ENCODE measurements at places on chromosomes 2 and 18.

DNA sequence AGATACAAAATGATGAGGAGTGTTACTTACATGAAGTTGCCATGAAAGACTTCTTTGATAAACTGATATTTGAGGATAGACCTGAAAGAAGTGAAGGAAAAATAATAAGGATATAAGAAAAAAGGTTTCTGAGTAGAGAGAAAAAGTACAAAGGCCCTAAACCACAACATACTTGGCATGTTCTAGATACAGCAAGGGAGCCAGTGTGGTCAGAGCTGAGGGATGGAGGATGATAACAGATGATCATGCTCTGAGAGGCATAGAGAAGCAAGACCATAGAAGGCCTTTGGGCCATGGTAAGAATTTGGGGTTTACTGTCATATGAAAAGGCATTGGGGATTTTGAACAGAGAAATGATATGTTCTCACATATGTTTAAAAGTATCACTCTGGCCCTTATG is 424.1 kb upstream of the CHST9 start:
- no peak for DNase-seq

DNA sequence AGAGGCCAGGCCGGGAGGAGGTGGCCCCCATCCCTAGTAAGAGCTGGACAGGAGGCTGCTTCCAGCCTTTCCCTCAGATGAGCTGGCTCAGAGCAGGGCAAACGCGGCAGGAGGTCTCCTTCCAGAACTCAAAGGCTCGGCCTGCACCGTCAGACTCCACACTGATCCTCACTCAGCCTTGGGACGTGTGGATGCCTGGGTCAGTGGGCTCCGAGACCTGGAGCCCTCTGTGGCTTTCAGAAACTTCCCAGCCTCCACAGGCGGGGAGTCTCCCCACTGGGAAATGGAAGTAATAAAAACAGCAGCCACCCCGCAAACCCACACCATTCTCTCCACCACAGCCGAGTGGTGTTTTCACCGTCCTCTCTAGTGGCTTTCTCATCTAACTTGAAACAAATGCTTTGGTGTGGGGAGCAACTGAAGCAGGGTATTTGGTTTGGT is 54.3 kb downstream of the INPP5D start:
- no peak for DNase-seq

GRCh38 chr2:180523621-180524340 is 456.6 kb upstream of the UBE2E3 start:
- no peak for DNase-seq

DNA sequence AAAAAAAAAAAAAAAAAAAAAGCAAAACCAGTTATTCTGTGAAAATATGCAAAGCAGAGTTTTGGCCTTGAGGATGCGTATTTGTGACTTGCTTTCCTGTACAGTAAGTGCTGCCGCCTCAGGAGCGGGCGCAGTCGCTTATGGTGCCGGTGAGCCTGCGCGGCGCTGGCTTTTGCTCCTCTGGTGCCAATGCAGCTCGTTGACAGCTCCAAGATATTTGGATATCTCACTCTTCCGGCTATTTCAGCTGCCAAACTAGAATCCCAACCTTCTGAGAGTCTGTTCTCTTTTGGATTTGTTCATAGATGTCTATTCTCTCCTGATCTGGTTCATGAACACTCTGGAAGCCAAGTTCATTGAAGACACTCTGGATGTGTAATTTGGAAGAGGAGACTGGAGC is 184.1 kb downstream of the AGAP1 start:
- DNase-seq = no peak

GRCh38 chr18:37604032-37604431 is 38.4 kb upstream of the CELF4 start:
- no peak for DNase-seq

DNA sequence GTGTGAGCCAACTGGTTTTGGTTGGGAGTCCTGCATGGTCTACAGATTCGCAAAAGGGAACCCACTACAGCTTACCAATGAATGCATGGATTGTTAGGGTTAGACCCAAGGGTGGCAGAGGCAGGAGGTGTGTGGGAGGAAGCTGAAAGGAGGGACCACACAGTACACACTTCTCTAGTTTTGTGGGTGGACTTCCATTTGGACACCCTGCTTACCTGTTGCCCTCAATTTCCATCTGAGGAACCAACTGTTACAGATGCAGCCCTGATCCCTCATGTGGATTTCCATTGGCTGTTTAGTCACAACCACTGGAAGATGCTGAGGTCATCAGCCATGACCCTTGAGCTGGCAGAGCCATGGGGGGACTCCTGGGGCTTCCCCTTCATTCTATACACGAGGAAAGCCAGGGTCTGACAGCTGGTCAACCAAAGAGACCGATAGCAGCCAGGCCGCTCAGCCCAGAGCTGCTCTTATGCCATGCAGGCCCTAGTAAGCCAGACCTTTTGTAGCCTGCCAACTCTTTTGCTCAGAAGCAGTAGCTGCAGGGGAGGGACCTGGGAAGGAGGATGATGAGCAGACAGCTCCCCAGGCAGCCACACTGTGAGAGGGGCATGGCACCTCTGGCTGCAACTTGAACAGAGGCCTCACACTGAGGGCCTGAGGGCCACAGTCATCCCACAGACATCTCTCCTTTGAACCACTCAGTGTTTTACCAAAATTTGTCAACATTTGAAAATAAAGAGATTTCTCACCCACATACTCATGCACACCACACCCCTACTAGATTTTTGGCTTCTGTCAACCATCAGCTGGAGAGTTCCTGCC is 162.1 kb downstream of the SETBP1 start:
- no peak for DNase-seq

DNA sequence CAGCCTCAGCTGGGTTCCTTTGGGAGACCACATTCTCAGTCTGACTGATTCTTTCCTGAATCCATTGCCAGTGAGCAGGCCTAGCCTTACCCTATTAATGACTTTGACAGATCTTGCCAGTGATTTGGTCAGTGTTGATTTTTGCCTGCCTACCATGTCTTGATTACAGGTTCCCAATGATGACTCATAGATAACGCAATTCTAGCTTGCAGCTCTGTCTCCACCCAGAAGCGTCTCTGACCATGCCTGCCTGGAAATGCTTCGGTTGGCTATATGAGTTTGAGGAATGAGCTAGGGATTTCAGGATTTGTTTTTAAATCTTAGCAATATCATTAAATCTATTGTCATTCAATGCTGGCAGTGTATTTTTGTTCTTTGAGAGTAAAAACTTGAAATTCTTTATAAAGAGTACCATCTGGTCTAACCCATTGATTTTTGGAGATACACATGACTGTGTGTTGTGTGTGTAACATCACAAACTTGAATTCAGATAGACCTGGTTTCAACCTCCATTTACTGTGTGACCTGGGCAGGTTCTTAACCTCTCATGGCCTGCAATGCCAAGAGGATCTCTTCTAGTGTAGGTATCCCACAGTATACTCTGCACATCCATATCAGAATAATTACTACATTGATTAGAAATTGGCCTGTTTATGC is 57.0 kb downstream of the CCDC150 start:
- peak; percentile 3 for DNase-seq

- DNase-seq = no peak
Measured at GRCh38 chr2:58914733-58915505, 673.8 kb upstream of the FANCL start.

DNA sequence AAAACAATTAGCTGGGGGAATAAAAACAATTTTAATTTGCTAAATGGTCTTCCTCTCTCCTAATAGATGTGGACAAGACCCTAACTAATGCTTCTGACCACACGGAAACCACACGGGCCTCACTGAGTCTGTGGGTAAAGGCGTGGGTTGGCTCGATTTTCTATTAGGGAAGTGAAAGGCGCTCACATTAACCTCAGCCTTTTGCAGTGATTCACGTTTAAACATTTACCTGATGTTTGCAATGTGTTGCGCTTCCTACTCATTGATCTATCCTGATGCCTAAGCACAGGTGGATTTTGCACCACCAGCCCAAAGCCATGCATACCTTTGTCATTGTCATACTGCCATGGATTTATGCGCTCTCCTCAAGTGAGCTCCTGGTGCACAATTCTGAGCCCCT is 35.6 kb upstream of the NRP2 start:
- no peak for DNase-seq

DNA sequence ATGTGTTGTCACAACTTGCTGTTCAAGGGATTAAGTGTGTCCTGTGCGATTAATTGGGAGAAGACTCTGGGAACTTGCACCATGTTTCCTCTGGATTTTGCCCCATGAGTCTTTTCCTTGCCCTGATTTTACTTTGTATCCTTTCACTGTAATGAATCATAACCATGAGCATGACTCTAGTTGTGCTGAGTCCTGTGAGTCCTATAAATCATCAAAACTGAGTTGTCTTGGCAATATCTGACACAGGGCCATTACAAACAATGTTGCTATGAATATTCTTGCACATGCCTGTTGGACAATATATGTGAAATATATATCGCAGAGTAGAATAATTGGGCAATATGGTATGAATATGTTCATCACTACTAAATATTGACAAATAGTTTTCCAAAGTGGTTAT is 56.5 kb upstream of the COL5A2 start:
- DNase-seq = no peak

GRCh38 chr18:11074889-11075288 is 74.5 kb downstream of the PIEZO2 start:
- no peak for DNase-seq

DNA sequence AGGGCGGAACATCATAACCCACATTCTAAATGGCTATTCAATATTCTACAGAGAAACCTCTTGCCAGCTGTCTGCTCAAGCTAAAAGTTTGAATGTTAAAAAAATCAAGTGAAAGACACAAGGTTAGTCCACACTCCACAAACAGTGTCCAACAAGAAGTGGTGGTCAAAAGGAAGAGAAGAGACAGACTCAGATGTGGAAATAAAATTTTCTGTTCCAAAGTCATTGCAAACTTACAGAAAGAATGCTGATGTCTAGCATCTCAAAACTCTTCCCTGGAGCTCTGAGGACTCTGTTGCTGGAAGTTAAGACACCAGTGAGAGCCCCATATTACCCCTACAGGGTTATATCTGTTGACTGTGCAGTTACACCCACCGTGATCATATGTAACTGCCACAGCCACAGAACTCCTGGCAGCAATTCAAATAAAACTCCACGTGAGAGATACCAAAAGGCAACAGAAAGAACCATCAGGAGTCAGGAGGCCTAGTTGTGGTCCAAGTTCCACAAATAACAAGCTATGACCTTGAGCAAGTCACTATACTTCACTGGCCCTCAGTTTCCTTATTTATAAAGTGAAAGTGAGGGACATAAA is 60.9 kb downstream of the AAK1 start:
- DNase-seq = peak; percentile 89

DNA sequence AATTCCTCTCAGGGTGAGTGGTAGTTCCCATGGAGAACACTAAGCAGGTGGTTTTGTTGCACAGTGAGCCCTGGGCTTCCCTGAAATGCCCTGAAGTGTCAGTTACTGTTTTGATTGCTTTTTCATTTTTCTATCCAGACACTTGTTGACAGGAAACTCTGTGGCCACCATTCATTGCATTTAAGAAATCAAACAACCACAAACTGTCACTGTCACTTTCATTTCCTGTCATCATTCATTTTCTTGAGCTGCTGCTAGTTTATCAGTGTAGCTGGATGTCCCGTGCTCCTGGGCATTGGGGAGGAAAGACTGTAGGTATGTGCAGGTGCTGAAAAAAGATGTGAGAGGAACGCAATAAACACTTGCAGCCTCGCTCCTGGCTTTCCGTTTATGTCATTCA is 891.6 kb upstream of the ZEB2 start:
- DNase-seq = peak; percentile 25

DNA sequence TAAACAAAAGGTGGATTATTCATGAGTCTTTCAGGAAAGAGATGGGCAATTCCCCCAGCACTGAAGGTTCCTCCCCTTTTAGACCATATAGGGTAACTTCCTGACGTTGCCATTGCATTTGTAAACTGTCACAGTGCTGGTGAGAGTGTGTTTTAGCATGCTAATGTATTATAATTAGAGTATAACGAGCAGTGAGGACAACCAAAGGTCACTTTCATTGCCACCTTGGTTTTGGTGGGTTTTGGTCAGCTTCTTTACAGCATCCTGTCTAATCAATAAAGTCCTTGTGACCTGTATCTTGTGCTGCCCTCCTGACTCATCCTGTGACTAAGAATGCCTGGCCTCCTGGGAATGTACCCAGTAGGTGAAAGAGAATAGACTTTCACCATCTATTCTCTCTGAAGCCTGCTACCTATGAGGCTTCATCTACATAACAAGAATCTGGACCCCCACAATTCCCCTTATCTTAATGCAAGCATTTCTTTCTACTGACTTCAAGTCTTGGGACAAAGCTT is 148.7 kb downstream of the CABLES1 start:
- DNase-seq = no peak

- no peak for DNase-seq
Measured at GRCh38 chr2:75415111-75415626, 145.6 kb downstream of the EVA1A start.

DNA sequence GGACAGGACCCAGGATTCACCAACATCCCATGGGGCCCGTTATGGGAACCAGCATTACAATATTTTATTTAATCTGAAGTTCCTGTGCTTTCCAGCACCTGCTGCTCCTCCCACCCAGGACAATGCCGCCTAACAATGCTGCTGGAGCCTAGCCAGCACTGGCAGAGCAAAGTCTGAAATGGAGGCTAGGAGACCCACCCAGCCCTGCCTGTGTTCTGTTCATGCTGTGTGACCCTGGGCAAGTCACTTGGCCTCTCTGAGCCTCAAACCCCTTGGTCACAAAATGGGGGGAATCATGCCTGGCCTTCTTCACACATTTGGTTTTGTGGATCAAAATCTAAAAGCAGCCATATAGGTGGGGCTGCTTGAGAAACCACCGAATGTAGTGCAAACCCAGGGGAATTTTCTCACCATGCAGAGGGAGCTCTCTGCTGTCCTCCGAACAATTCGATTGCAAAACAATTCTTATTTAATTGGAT is 38.5 kb upstream of the ODC1 start:
- DNase-seq = no peak

GRCh38 chr2:166090346-166090745 is 37.5 kb downstream of the SCN1A start:
- no peak for DNase-seq

DNA sequence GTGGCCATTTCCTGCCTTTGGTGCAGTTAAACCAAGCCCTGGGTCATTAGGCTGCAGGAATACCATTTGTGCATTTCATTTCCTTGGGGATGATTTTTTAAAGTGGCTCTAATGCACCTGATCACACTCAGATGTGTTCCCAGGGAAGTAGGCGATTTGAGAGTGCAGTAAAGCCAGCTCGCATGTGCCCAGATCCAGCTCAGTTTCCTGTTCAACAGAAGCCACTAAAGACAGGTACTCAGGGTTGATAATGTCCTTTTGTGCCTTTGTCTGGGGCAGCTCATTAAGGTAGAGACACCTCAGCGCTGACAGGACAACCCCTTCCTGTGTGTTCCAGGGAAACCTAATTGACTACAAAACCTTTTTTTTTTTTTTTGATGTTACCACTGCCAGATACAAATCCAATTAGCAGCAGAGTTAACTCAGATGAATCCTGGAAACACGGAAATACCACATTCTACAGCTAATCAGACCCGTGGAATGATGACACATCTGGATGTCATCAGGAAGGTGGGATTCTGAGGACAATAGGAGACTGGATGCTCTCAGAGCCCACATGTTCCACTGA is 15.2 kb upstream of the CHRNA1 start:
- DNase-seq = no peak

All from common myeloid progenitor, CD34-positive (primary cell).